ENCODE measurements at places on chromosomes 12 and 14.

DNA sequence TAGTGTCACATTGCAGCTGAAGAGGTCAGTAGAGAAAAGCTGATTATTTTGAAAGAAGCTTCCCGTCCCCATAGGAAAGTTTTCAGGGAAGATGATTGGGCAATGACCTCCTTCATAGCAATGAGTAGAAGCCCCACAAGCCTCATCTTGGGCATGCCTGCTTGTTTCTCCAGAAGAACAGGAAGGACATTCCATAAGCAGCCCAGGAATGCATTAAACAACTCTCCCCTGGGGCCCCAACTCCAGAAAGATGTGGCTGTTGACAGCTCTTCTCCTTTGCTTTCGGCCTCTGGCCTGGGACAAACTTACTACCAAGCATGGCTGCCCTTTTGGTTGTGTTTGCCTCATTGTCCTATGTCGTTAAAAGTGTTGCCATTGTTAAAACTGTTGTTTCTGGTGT is 5.7 kb upstream of the VDR start:
- no peak for DNase-seq

DNA sequence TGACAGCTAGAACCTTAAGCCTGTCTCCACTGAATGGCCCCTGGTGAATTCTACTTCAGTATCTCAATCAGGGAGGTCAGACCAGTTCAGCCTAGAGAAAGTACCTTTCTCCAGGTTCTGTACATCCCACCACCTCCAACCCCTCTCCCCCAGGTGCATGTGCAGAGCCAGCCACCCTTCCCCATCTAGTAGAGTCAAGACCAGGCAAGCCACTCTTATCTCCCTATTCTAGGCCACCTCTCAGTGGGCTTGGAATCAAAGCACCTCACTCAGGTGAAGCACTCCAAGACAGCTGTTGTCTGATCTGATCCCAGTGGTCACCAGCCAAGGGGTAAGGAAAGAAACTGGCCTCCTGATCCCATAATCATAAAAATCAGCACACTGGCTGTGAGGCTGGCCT is 340.9 kb downstream of the BCL11B start:
- no peak for DNase-seq

- DNase-seq, result no peak
Measured at GRCh38 chr14:52885230-52885629, 65.6 kb downstream of the FERMT2 start.

DNA sequence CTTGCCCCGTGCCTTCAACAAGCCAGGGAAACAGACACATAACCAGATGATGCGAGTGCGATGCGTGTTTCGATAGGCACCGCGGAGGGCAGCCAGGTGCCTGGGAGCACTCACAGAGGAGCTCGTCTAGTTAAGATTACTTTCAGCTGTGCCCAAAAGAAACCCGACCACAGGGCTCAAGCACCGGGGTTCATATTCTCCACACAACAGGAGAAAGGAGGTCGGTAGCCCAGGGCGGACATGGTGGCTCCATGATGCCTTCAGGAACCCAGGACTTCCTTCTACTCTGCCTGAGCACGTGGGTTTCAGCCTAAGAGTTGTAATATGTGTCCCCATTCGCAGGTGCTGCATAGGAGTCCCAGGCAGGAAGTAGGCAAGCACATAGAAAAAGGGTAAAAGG is 53.7 kb upstream of the DDX11 start:
- DNase-seq, result no peak

GRCh38 chr12:42284876-42285275 is 41.0 kb downstream of the ZCRB1 start:
- DNase-seq, result no peak

- DNase-seq, result peak; percentile 4
Measured at GRCh38 chr14:33026850-33027430, 88.3 kb downstream of the NPAS3 start.

DNA sequence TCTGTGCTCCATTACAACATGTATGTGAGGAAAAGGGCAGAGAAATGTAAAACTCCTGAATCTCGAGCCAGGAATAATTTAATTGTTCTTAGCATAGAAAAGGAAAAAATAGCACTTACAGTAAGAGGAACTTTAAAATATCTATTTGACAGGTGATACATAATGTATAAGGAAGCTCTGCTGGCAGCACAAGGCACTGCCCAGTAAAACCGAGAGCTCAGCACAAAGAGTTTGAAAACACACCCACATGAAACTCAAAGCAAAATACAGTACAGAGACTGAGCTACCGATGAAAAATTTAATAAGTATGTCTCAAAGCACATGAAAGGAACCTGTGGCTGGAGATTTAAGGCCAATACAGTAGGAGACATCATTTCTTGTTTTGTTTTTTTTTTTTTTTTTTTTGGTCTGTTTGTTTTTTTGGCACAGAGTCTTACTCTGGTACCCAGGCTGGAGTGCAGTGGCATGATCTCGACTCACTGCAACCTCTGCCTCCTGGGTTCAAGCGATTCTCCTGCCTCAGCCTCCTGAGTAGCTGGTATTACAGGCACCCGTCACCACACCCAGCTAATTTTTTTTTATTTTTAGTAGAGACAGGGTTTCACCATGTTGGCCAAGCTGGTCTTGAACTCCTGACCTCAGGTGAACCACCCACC is 19.2 kb downstream of the CLIP1 start:
- DNase-seq, result no peak

DNA sequence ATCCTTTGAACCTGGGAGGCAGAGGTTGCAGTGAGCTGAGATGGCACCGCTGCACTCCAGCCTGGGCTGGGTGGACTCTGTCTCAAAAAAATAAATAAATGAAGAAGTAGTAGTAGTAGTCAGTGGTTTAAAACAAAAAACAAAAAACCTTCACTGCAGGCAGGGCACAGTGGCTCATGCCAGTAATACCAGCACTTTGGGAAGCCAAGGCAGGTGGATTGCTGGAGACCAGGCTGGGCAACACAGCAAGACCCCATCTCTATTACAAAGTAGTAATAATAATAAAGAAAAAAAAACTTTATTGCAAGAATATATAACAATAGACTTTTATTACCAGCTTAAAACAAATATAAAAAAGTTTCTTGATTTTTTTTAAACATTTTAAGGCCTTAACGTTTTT is 13.8 kb upstream of the NEK9 start:
- DNase-seq, result no peak

GRCh38 chr14:70842851-70843462 is 33.6 kb upstream of the MAP3K9 start:
- no peak for DNase-seq

DNA sequence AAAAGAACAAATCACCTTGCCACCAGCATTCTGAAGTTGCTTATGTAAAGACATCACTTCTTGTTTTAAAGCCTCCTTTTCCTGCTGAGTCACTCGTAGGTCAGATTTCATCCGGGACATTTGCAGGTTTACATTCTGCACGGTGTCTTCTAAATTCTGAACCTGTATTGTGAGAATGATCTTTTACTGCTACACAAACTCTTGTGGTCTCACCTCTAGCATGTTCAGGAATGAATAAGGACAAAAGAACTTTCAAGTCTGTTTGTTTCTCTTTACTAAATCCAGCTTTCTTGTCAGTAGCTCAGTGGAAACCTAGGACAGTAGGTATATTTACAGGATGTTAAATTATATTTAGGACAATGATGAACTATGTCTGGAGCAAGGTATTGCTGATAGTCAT is 73.5 kb upstream of the SAV1 start:
- DNase-seq, result no peak

GRCh38 chr12:87796961-87797516 is 232.2 kb downstream of the C12orf50 start:
- no peak for DNase-seq

DNA sequence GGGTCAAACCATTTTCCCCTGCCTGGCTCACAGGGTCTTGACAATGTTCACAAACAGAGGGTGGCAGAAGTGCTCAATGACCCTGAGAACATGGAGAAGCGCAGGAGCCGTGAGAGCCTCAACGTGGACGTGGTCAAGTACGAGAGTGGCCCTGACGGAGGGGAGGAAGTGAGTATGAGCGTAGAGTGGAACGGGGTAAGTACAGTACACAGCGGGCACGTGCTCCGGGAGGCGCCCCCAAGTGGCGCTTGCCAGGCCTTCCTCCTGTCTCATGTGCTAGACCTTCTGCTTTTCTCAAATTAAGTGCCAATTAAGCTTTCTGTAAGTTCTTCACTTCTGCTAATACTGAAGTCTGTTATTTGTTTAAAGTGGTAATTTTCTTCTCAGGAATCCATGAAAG is 35.9 kb downstream of the XRCC3 start:
- DNase-seq, result no peak

GRCh38 chr14:62626416-62626815 is 418.8 kb downstream of the KCNH5 start:
- no peak for DNase-seq

- no peak for DNase-seq
Measured at GRCh38 chr14:33679461-33680225, 271.2 kb downstream of the EGLN3 start.

DNA sequence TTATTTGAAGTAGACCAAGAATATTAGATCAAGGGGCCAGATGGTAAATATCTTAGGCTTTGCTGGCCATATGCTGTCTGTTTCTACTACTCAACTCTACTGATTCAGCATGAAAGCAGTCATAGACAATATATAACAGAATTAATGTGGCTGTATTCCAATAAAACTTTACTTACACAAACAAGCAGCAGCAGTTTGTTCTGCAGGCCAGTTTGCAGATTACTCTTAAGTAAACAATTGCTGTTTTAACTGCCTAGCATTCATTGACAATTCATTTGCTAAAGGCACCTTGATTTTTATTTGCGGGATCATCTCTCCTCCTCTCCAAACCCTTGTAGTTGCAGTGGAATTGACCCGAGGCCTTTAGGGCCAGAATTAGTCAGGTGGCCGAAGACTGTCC is 94.1 kb upstream of the GARIN6 start:
- no peak for DNase-seq

- no peak for DNase-seq
Measured at GRCh38 chr14:52949711-52950409, 990 bp downstream of the FERMT2 start.

- DNase-seq, result no peak
Measured at GRCh38 chr12:93793983-93794382, 116.8 kb downstream of the CRADD start.

DNA sequence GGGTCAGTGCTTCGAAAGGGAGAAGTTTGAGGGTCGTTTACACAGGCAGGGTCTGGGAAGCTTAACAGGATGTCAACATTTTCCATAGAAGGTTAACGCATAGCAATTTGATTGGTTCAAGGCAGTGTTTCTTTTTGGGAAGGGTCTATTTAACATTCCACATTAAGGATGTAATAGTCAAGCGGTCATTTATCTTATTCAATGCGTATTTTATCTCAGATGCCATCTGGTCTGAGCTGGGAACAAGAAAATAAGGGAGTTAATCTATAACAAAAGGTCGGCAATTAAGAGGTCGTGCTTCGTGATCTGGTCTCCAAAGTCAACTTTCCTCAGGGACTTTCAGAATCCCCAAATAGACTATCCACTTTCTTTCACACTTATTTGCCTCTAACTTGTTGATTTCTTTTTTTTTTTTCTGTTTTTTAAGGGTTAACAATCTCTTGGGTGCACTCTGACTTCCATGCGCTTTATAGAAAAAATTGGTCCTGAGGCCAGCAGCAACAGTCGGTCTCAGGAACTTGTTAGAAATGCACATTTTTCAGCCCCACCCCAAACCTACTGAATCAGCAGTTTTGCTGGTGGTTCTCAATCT is 550 bp upstream of the RESF1 start:
- DNase-seq, result peak; percentile 36

GRCh38 chr14:53537422-53538315 is 384.5 kb upstream of the DDHD1 start:
- DNase-seq, result no peak

DNA sequence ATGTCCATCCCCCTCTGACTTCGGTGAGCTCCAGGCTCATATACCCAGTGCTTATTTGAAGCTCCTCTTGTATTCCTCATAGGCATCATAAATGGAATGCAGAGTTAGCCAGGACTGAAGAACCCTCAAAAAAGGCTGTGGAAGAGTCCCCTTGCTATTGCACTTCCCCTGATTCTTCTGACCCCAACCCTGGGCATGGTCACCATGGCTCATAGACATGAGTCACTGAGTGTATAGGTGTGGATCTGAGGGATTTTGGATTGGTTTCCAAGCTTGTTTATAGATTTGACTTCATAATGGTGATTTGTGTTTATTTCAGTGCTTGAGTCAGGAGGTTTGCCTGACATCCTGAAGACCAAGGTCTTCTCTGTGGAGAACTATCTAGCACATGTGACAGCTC is 98.4 kb upstream of the SLC38A2 start:
- no peak for DNase-seq

DNA sequence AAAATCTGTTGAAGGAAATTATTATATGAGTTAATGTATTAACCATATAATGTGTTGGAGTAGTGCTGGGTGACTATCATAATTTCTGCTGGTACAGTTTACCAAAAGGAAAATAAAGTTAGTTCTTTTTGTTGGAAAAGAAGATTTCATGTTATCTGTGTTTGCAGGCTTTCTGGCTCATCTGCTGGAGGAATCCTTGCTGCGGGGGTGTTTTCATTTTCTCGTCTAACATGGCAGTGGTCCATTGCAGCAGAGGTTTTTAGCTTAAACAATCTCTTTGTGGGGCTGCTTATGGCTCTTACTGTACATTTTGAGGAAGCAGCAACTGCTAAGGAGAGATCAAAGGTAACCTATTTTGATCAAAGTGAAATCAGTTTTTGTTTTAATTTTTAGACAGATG is 24.1 kb downstream of the TMEM260 start:
- no peak for DNase-seq

GRCh38 chr12:34333337-34333736 is 311.0 kb downstream of the ALG10 start:
- no peak for DNase-seq

- DNase-seq, result no peak
Measured at GRCh38 chr14:24398293-24398652, 530 bp upstream of the NYNRIN start.

GRCh38 chr12:112322882-112323547 is 59.2 kb downstream of the HECTD4 start:
- DNase-seq, result no peak

DNA sequence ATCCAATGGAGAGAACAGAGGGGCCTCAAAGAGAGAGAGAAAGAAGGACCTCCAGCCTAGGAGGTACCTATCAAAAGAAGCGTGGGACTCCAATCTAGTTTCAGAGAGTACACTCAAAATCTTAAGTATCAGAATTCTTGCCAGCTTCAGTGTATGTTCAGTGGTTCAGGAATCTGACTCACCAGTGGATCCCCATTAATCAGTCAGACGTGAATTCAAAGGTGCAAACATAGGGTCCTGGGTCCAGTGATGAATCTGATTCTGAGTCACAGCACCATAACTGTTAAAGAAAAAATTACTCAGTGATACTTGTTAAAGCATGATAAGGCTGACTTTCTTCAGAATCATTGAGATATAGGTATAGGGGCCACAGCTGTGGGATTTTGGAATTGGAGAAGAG is 33.2 kb downstream of the ETNK1 start:
- DNase-seq, result no peak

All from amniotic stem cell (primary cell).